ENCODE measurements at places on chromosomes 5 and 9.

- DNase-seq, result no peak
Observed at GRCh38 chr5:180169248-180170105, 39.5 kb downstream of the RASGEF1C start.

DNA sequence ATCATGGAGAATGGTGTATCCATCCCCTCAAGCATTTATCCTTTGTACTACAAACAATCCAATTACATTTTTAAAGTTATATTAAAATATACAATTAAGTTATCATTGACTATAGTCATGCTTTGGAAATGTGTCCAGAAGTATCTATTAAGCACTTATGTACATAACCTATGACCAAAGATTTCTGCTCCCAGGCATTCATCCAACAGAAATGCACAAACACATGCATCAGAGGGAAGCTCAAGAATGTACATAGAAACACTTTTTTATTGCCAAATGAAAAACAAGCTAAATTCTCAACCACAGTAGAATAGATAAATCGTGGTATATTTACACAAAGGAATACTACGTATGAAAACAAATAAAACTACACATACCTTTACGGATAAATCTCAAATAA lies 700.5 kb upstream of the ZNF608 start:
- DNase-seq, result no peak

- DNase-seq, result no peak
Observed at GRCh38 chr9:28976684-28977083, 1403.4 kb upstream of the C9orf72 start.

DNA sequence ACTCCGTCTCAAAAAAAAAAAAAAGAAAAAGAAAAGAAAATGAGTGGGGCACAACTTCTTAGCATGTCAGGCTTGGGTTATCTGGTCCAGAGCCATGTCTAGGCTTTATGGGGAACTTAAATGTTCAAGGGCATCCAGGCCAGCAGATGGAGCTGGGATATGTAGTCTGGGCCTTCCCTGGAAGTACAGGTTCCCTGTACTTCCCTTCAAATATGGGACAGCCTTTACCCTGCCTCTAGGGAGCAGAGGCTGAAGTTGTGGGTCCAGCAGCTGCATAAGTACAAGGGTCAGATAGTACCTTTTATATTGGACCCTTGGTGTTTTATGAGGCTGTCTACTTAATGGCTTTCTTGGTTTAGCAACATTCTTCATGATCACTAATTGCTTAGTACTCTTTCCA lies 42.1 kb downstream of the FAF2 start:
- no peak for DNase-seq

GRCh38 chr9:133795049-133795448 lies 56.9 kb upstream of the SARDH start:
- DNase-seq, result no peak

DNA sequence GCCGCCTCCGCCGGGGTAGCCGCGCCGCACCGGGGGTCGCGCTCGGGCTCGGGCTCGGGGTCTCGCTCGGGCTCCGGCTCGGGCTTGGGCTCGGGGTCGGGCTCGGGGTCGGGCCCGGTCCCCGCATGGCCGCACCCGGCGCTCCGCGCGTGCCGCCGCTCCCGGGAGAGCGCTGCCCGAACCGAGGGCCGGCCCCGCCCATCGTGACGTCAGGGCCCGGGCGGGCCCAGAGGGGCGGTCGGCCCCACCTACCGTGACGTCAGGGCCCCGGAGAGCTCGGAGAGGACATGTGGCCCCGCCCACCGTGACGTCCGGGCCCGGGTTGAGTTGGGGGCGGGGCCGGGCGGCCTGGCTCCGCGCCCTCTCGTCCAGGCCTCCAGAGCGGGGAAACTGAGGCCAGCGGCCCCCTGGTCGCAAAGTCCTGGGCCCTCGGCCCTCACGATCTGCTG lies at the start of gene NSMF:
Gene NSMF, minus strand, starts transcription at position 183 of the 449 bp plus-strand sequence. CDS start 232 bp downstream, outside the sequence.
- DNase-seq, result peak; percentile 88

DNA sequence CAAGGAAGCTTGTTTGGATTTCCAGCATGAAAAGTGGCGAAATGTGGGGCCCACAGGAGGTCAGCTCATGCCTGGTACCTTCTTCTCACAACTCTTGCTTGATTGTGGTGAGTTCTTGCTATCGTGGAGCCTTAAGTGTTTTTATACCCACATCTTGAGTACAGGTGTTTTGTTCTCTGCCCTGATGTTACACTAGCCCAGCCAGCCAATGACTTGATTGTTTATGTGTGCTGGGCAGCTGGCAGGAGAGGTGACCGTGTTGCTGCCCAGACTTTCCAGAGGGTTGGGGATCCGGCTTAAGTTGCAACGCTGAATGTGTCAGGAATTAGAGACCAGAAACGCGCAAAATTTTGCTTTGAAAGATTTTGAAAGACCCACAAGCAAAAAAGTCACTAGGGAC lies 24.0 kb upstream of the TPPP start:
- DNase-seq, result no peak

GRCh38 chr9:127714951-127715469 lies 453 bp downstream of the PTRH1 start:
- no peak for DNase-seq

DNA sequence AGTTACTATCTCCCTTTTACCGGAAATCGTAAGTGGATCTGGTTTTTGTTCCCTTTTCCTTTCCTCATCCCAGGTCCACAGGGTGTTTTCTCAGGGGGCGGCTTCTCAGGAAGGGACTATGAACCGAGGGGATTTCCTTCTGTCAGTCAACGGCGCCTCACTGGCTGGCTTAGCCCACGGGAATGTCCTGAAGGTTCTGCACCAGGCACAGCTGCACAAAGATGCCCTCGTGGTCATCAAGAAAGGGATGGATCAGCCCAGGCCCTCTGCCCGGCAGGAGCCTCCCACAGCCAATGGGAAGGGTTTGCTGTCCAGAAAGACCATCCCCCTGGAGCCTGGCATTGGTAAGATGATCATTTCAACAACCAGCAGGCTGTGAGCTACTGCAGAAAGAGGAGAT lies 75.8 kb downstream of the GOLPH3 start:
- DNase-seq, result no peak

DNA sequence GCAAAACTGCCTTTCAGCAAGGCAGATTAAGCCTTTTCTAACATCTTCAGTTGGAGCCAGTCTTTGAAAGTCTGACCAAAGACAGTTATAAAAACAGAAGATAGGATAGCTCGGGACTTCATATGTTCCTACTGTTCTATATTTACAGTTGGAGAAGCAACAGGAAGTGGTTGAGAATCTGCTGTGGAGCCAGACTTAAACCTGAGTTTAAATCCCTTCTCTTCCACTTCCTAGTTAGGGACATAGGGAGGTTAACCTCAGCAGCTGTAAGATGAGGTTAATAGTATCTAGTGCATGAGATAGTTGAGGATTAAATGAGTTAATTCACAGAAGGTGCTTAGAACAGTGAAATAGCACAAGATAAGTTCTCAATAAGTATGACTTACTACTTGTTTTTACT lies 84.5 kb upstream of the FREM1 start:
- DNase-seq, result no peak

- peak; percentile 50 for DNase-seq
Observed at GRCh38 chr9:34701769-34702736, 7.9 kb downstream of the CCL21 start.

GRCh38 chr5:118723021-118723338 lies 265.4 kb downstream of the DTWD2 start:
- no peak for DNase-seq

- no peak for DNase-seq
Observed at GRCh38 chr9:113298311-113298710, 4.9 kb downstream of the RNF183 start.

DNA sequence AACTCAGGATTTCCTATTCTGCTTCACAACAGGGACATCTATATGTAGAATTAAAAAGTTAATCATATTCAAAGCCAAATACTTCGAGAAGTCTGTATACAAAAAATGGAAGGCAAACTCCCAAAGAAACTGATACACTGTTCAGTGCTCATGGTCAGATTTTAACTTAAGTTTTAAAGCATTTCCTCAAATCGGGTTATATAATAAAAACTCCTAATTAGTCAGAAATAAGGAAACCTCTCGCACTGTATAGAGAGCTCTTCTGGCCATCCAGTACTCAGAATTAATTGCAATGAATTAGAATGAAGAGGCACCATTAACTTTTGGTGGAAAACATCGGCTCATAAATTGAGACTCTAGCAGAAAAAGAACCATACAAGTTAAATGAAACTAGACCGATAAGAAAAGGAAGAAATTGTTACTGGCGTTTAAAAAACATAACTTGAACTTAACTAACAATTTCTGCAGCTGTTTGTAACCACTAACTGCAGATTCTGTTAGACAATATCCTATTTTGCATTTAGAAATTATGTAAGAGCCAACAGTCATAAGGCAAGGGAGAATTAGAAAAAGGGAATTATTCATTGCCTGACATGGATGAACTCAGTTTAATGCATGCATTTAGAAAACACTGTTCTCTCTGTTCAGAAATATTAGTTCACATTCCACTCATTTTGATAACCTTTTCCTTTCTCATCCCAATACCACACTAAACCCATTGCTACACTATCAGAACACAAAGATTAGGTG lies 96.6 kb downstream of the FNBP1 start:
- DNase-seq, result no peak

GRCh38 chr5:140166911-140167310 lies 8.1 kb upstream of the CYSTM1 start:
- DNase-seq, result no peak

GRCh38 chr9:121364077-121364476 lies 6.0 kb downstream of the STOM start:
- no peak for DNase-seq

DNA sequence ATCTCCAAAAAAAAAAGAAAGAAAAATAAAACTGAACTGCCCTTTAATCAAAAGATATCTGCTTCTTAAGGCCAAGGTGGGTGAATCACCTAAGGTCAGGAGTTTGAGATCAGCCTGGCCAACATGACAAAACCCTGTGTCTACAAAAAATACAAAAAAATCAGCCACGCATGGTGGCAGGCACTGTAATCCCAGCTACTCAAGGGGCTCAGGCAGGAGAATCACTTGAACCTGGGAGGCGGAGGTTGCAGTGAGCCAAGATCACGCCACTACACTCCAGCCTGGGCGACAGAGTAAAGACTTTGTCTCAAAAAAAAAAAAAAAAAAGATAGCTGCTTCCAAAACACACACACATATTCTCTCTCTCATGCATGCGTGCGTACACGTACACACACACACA lies 17.8 kb downstream of the SCAI start:
- DNase-seq, result no peak

DNA sequence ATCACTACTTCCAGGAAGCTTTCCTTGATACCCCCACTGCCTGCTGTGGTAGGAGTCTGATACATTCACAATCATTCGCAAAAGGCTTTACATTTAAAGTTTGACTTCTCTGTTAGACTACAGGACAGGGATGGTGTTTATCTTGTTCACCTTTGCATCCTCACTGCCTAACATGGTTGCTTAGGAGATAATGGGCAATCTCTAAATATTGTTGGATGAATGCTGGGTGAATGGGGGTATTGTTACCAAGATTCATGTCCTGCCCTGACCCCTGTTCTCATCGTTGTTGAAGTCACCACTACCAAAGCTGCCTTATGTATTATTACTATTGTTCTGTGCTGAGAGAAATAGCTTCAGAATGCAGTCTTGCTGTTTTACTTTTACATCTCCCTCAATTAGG lies 7.7 kb upstream of the TMEFF1 start:
- DNase-seq, result no peak

- no peak for DNase-seq
Observed at GRCh38 chr9:133521122-133522072, 3.4 kb downstream of the MYMK start.

- no peak for DNase-seq
Observed at GRCh38 chr5:90551376-90551775, 7.2 kb upstream of the ADGRV1 start.

DNA sequence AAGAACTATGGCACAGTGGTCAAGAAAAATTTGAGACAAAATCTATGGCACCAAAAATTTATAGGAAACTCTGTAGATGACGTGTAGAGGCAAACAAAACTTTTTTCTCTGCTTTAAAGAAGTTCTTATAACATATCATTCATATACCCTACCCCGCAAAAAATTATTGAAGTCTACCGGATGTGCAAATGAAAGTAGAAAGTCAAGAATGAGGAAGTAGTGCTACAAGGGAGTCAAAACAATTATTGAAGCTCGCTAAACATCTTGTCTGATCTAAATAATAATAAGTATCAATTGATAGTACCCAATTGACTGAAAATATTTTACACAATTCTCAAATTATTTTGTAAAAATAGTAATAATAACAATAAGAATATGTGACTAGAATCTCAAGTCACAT lies 398.5 kb downstream of the TAF11L14 start:
- DNase-seq, result no peak

DNA sequence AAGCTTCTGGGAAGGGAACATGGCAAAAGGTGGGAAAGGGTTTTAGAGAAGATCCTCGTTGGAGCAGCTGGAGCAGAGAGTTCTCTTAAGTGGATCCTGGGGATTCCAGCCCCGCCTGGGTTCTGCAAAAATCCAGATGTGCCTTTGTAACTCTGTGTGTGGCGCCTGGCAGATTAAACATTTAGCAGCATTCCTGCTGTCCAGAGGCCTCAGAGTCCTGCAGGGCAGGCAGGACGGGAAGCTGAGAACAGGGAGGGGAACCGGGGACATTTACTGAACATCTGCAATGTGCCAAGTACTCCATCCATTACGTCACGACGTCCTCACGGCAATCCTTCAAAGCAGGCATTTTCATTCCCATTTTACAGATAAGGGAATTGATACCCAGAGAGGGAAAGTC lies 6.0 kb downstream of the EIF4E1B start:
- no peak for DNase-seq

DNA sequence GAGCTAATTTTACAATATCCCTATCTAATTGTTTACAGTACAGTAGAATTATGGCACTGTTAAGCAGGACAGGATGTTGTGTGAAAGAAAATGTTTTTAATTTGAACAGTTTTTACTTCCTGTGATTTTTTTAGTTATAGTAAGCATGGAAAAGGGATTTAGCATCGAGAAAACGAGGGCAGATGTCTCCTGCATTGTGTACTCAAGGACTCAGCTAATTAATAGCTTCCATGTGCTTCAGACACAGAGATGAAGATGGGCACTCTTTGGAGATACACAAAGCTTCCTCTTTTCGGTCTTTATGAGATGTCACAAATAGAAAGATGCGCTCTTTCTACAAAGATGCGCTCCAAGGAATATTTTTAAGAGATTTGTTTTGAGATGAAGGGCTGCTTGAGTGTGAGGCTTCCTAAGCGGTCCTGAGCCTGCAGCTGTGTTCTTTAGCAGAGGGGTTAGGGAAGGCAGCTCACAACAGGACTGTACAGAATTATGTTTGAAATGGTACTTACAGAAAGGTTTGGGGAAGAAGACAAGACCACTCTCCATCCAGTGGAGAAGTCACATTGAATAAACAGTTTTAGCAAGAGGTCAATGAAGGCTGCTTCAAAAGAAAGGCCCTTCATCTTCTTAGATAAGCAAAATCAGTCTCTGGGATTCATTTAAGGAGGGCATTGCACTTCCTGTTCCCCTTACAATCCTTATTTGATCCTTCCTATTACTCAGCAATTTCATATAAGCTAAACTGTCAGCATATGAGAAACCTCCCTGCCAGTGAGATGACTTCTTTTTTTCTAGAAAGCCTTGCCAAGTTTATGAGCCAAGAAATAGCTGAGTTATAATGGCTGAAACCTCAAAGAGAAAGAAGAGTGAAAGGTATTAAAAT lies 311.5 kb downstream of the EFNA5 start:
- no peak for DNase-seq

GRCh38 chr5:171968531-171968930 lies 37.9 kb downstream of the FBXW11 start:
- no peak for DNase-seq
